ENCODE measurements at places on chromosomes 11 and 22. TPM values are rescaled to one million over a fixed set of nuclear protein-coding genes. Genes with fewer than 3 reads are reported as not detected.

GRCh38 chr11:57698843-57699365 lies 13.1 kb downstream of the MED19 start:
- no peak for DNase-seq

- no peak for DNase-seq
These were observed 109.0 kb downstream of the EMSY start for GRCh38 chr11:76553554-76554476.

GRCh38 chr11:121936781-121937447 lies 179.1 kb downstream of the BLID start:
- DNase-seq, result no peak

- DNase-seq, result no peak
These were observed 809.1 kb downstream of the DLG2 start for GRCh38 chr11:84817998-84818397.

GRCh38 chr11:6124245-6124644 lies 16.8 kb downstream of the OR56B4 start:
- no peak for DNase-seq

GRCh38 chr22:42621505-42622002 lies 6.9 kb upstream of the POLDIP3 start:
- DNase-seq, result peak; percentile 78

DNA sequence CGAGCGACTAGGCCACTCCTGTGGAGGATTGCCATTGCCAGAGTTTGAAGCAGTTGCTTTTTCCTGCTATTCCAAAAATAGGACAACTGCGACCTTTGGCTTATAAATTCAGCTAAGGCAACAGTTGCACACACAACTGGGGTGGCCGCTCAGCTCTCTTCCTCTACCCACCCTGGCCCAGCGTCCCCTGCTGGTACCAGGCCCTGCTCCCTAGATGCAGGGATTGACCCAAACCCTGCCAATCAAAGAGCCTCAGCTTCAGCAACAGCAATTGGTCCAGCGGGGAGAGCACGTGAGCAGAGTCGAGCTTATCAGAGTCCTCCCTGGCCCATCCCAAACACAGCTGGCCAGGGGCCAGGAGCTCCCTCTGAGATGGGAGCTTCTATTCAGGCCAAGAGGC lies 22.0 kb upstream of the CABP2 start:
- no peak for DNase-seq

Gene UBQLN3
- not detected for total RNA-seq

Gene DBX1
- not detected for total RNA-seq

DNA sequence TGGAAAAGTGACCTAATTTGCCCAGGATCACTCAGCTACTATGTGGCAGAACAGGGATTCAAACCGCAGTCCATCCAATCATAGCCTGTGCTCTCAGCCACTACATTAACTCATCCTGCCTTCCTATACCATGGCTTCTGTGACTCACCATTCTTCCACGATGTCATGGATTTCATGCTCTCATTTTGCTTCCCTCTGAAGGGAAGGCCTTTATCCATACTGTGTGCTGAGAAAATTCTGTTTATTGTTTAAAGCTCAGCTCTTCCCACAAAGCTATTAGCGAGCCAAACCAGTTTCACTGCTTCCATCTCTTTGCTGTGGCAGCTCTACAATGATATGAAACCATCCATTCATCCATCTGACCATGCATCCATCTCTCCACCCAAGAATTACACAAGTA lies 289.9 kb downstream of the TENM4 start:
- no peak for DNase-seq

Gene OR52N4
- not detected for total RNA-seq

DNA sequence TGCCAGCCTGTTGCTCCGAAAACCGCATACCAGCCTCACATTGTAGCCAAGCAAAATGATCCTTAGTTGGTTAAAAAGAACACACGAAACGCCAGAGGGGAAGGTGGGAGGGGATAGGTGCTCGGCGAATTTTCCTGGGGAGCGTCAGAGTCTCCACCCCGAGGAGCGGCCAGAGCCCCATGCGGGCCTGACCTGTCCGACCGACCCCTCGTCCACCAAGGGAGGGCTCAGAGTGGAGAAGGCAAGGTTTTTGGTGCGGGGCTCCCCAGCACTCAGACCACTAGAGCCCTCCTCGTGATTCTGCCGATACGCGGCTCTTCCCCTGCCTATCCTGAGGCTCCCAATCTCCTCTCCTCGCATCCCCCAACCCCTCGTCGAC lies 39.6 kb downstream of the DIXDC1 start:
- peak; percentile 28 for DNase-seq

DNA sequence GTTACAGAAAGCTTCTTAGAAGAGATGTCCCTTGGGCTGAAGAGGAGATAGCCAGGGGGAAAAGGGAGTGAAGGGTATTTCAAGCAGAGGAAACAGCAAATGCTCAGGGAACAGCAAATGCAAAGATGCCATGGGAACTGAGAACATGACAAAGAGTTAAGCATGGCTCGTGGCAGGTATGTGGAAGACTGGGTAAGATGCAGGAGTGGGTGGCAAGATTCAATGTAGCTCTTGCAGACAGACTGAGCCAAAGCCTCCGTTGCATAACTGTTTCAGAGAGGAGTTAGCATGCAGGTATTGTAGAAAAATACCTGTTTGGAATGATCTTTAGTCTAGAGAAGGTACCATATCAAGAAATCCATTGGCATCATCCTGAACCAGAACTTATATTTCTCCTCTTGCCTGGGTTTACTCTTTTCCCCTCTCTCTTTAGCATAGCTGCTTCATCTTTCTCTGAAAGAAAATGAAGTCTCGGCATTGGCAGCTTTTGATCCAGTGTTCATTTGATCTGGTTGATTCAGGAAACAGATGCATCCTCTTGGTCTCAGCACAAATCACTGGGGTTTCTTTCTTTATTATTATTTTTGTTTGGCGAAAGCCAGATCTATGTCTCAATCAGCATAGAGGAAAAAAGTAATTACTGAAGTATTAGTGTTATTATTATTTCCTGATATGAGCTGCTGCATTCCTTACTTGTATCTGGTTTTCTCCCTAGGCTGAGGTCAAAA lies 41.7 kb upstream of the NUP160 start:
- no peak for DNase-seq

Gene OR4A16
- not detected for total RNA-seq

DNA sequence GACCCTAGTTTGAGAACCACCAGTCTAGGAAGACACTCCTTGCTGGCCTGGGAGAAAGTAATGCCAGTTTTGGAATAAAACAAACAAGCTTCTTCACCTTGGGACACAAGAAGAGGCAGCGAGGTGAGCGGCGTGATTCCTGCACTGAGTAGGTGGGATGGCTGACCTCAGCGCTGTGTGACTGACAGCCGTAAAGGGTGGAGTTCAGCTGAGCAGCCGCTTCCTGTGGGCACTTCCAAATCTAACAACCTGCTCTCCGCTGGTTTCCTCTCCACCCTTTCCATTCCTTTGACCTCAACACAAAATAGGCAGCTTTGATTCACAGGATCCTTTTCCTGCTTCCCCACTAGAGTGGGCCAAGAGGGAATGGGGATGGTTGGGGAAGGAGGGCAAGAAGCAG lies 45.8 kb downstream of the PC start:
- DNase-seq, result no peak

- no peak for DNase-seq
These were observed 275.0 kb downstream of the FAM76B start for GRCh38 chr11:95514416-95515110.

Gene MIOX
- total RNA-seq, result not detected

Gene OR52H1
- total RNA-seq, result not detected

Gene CSKMT
- 10.9 TPM for total RNA-seq

- no peak for DNase-seq
These were observed 103.1 kb upstream of the PITPNB start for GRCh38 chr22:28021998-28022660.

DNA sequence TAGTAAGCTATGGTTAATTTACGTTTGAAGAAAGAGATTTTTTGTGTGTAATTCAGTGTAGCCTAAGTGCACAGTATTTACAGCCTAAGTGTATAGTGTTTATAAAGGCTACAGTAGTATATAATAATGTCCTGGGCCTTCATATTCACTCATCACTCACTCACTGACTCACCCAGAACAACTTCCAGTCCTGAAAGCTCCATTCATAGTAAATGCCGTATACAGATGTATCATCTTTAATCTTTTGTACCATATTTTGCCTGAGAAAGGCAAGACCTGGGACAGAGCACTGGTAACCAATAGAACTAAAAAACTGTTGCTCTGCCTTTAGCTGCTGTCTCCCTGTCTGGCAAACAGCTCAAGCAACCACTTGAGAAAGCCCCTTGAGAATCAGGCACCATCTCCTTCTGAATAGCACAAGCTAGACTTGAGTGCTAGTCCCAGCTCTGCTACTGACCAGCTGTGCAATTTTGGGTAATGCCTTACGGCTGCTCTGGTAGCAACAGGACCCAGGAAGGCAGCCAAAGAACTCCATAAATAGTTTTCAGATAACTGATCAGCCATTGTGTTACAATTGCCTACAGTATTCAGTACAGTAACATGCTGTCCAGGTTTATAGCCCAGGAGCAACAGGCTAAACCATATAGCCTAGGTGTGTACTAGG lies 131.3 kb downstream of the KCNC1 start:
- DNase-seq, result no peak

Gene PITPNB
- 33.5 TPM for total RNA-seq

DNA sequence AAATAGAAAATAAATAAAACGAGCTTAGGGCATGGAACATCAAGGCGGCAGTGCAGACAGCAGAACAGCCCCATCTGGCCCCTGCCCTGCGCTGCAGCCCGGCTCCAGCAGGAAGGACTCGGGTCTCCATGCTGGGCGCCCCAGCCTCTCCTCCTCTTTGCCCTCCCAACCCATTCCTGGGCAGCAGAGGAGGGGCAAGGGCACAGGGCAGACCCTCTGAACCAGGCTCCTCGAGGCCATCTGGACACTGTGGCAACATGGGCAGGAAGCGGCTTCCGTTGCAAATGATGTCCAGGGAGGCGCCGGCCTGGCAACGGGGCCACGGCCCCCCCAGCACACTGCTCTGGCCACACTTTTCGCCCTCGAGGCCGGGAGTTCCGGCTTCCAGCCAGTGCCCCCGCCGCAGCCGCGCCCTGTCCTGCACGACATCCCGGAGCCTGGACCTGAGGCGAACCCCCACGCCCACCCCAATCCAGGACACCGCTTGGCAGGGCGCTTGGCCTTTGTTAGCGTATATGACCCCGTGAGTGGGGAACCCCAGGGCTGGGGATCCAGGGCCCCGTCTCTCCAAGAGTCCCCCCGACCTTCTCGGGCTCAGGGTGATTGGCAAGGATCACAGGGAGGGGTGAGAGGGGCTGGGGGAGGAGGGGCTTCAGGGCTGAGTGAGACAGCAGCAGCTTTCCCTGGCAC lies 192.1 kb downstream of the IGLL1 start:
- DNase-seq, result peak; percentile 57

Gene F2
- 0.16 TPM for total RNA-seq

Gene CATSPER1
- not detected for total RNA-seq

DNA sequence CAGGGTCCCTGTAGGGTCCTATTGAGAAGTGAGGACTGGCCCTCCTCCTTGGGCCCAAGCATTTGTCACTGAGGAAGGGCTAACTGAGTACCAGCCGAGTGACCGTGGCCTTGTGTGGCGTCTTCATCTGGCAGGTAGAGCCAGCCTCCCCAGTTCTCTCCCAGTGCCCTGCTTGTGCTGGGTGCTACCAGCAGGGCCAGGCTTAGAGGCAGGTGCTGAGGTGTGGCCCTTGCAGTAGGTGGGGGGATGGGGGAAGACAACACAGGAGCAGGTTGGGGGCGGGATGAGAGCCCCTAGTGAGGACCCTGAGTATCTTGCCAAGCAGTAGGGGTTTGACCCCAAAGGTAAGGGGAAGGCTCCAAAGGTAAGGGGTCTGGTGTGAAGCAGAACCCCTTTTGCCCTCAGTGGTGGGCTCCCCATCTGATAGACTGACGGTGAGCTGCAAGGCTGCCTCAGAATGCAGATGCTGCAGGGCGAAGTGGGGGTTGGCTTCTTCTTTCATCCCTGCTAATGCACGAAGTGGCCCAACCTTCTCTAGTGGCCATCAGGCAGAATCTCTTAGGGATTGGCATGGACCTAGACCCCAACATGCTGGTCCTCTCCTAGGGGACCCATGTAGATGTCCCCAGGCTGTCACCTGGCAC lies 19.6 kb downstream of the CDC45 start:
- DNase-seq, result no peak

- no peak for DNase-seq
These were observed 208.0 kb downstream of the DDX10 start for GRCh38 chr11:108872781-108873291.

DNA sequence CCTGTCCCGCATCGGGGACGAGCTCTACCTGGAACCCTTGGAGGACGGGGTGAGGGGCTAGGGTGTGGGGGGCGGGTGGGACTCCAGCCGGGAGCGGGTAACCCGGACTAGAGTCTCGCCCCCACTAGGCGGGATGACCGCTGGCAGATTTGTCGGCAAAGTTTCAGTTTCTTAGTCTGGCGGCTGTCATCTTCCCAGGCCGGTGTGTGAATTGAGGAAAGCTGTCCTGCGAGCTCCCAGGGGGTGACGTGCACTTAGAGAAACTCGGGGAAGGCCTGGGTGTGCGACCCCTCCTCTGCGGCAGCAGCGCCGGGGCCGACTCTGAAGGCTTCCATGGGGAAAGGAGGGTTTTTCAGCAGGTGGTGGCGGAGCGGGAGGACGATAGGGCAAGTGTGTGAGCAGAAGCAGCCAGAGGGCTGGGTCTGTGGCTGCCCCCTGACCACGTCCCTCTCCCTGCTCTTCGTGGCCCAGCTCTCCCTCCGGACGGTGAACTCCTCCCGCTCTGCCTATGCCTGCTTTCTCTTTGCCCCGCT lies 463 bp downstream of the RAD9A start:
- DNase-seq, result no peak

DNA sequence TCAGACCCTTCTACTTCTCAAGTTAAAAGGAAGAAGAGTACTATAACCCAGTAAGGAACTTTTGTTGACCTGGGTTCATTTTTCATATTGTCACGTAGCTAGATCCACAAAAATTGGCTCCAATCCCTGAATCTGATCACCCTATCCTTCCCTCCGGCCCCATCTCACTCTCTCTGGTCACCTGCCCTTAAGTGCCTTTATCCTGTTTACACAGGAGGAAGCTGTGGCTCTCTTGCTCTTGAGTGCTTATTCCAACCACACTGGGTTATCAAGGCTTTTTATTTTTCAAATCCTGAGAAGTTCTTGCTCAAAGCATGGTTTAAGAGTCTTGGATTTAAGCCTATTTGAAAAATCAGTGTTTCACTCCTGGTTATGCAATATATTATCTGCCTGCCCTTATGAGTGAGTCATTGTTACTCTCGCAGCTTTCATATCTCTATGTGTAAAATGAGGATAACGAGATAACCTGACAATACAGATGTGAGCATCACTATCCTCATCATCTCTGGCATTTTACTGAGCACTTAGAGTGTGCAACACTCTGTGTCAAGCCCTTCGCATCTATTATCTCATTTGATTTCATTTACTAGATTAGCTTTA lies 293.9 kb downstream of the GUCY1A2 start:
- DNase-seq, result no peak

All from psoas muscle (tissue), 8 donors.